ENCODE measurements at places on chromosomes 7 and 10. TPM values are rescaled to one million over a fixed set of nuclear protein-coding genes. Genes with fewer than 3 reads are reported as not detected.
A peak's percentile ranks its signal among the peaks of the same experiment; 100 is the strongest.

DNA sequence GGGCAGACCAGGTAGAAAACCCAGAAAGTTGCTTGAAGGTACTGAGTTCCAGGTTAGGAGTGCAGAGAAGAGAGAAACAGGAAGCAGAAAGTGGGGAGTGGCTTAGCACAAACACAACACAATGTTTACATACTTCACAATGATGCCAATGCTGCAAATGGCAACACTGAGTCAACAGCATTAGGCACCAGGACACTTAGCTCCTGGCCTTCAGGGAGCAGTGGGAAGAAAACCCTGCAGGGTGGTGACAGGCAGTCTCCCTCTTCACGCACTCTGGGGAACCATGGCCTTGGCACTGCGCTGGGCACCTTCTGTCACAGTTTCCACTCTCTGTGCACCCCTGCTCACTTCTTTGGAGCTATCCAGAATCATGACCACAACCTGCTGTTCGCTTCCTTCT, 7.3 kb downstream of the ICA1 start:
- no peaks in the 10 kb centered on the region for H3K4me1 ChIP-seq
- H3K36me3 ChIP-seq, result no peaks in the 10 kb centered on the region
- no peak for DNase-seq
- H3K27ac ChIP-seq, result no peak overlapping the region

DNA sequence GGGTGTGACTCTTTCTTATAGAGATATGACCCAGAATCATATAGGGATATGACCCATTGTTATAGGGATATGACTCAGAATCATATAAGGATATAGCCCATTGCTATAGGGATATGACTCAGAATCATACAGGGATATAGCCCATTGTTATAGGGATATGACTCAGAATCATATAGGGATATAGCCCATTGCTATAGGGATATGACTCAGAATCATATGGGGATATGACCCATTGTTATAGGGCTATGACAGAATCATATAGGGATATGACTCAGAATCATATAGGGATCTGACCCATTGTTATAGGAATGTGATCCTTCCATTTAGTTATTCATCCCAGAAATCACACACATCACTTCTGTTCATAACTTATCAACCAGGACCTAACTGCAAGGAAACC, 312.2 kb upstream of the ADARB2 start:
- no peaks in the 10 kb centered on the region for H3K4me1 ChIP-seq
- H3K27me3 ChIP-seq, result no peaks in the 10 kb centered on the region
- H3K4me3 ChIP-seq, result no peak overlapping the region
- no peak for DNase-seq
- no peak overlapping the region for H3K27ac ChIP-seq

DNA sequence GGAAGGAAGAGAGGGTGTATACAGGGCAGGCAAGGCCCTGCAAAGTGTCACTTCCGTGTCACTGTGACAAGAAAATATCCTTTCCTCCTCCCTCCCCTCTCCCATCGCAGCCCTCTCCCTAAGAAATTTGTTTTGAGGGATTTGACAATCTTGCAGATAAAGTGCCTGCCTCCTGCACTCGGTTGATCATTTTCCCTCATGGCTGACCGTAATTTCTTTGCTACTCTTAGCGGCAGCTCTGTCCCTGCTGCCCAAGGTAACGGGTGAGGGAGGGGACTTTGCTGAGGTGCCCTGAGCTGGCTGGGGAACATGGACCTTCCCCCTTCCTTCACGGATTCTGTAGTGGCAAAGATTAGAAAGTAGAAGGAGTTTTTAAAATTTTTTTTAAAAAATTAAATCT, 179.1 kb downstream of the TCF7L2 start:
- peaks cover 4% of the 10 kb centered on the region for H3K36me3 ChIP-seq
- H3K27ac ChIP-seq, result no peak overlapping the region
- H3K4me3 ChIP-seq, result no peak overlapping the region
- no peaks in the 10 kb centered on the region for H3K4me1 ChIP-seq

- no peaks in the 10 kb centered on the region for H3K36me3 ChIP-seq
- H3K4me3 ChIP-seq, result no peak overlapping the region
- peaks cover 10% of the 10 kb centered on the region for H3K4me1 ChIP-seq
Observed at GRCh38 chr10:125631806-125632205, 51.2 kb downstream of the TEX36 start.

- no peaks in the 10 kb centered on the region for H3K27me3 ChIP-seq
- peaks cover 27% of the 10 kb centered on the region for H3K4me1 ChIP-seq
- no peak overlapping the region for H3K4me3 ChIP-seq
- peak overlapping the region; percentile 34 for H3K27ac ChIP-seq
- DNase-seq, result peak; percentile 82
- no peaks in the 10 kb centered on the region for H3K36me3 ChIP-seq
Observed at GRCh38 chr7:43674559-43675436, 54.5 kb downstream of the COA1 start.

DNA sequence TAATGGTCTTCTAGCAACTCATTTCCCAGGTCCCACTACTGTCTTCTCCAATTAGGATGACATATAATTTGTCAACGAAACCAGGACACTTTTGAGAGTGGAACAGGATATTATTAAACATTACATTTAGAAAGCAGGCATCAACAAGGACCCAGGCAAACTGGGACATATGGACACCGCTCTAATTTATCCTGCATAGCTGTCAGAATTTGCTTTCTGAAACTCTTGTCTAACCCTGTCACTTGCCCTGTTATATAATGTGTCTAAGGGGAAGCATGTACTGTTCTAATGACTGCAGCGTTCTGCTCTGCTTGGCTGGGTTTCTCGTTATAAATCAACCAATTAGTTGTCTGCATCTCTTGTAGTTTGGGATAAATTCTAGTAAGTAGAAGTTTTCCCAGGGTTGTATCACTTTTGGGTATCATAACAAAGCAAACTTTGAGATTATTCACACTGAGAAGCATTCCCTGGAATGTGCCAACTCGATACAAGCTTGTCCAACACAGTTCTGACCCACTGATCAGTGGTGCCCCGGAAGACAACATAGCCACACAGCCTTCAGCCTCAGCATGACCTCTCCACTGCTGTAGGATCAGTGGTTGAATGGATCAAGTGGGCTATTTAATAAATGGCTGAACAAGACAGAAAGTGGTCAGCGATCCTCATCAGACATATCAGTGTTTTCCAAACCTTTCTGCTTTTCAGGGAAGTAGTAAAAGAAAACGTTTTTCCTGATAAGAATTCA, 228.1 kb downstream of the KIF20B start:
- H3K27me3 ChIP-seq, result no peaks in the 10 kb centered on the region
- no peaks in the 10 kb centered on the region for H3K4me1 ChIP-seq
- no peak overlapping the region for H3K27ac ChIP-seq
- no peaks in the 10 kb centered on the region for H3K36me3 ChIP-seq
- DNase-seq, result no peak
- H3K4me3 ChIP-seq, result no peak overlapping the region

DNA sequence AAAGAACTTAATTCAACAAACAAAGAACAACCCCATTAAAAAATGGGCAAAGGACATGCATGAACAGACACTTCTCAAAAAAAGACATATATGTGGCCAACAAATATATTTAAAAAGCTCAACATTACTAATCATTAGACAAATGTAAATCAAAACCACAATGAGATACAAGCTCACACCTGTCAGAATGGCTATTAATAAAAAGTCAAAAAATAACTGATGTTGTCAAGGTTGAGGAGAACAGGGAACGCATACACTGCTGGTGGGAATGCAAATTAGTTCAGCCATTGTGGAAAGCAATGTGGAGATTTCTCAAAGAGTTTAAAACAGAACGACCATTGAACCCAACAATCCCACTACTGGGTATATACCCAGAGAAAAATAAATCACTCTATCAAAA, 19.1 kb downstream of the ZFAND4 start:
- no peak overlapping the region for H3K4me3 ChIP-seq
- DNase-seq, result no peak
- no peaks in the 10 kb centered on the region for H3K36me3 ChIP-seq
- no peaks in the 10 kb centered on the region for H3K4me1 ChIP-seq

DNA sequence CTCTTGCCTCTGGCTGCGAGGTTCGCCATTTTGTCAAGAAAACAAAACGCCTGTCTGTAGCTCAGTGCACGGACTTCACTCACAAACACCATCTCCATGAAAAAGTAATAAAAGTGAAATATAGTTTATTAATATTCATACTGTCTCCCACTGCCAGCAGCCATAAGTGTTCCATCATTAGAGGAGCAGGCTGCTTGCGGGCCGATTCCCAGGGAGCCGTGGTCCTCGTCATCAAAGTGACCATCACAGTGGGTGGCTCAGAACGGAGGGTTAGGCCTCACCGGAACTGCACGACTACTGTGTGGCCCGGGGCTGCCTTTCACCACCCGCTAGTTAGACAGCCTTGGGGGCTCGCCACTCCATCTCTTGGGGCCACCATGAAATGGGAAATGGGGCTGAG, 82.7 kb downstream of the HIPK2 start:
- no peaks in the 10 kb centered on the region for H3K27me3 ChIP-seq
- DNase-seq, result no peak
- H3K4me1 ChIP-seq, result no peaks in the 10 kb centered on the region
- H3K27ac ChIP-seq, result no peak overlapping the region
- H3K4me3 ChIP-seq, result no peak overlapping the region
- 0 out of 2 replicates have a peak, but pooled peaks cover 3% of the 10 kb centered on the region for H3K36me3 ChIP-seq

DNA sequence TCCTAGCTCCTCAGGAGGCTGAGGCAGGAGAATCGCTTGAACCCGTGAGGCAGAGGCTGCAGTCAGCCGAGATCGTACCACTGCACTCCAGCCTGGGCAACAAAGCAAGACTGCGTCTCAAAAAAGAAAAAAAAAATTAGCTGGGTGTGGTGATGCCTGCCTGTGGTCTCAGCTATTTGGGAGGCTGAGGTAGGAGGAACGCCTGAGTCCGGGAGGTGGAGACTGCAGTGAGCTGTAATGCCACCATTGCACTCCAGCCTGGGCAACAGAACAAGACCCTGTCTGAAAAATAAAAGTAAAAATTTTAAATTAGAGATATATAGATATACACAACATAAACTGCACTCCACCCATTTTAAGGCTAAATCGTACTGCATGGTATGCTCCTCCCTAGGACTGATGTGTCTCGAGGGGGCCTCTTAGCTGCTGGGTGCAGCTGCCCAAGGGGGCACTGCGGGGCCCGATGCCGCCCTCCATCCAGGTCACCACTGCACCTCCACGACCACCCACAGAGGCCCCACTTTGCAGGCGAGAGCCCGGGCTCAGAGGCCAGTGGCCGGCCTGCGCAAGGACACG, 40.9 kb upstream of the FOXK1 start:
- H3K4me3 ChIP-seq, result peak overlapping the region; percentile 46
- H3K36me3 ChIP-seq, result no peaks in the 10 kb centered on the region
- H3K4me1 ChIP-seq, result peaks cover 5% of the 10 kb centered on the region
- no peaks in the 10 kb centered on the region for H3K27me3 ChIP-seq
- peak overlapping the region; percentile 90 for H3K27ac ChIP-seq

DNA sequence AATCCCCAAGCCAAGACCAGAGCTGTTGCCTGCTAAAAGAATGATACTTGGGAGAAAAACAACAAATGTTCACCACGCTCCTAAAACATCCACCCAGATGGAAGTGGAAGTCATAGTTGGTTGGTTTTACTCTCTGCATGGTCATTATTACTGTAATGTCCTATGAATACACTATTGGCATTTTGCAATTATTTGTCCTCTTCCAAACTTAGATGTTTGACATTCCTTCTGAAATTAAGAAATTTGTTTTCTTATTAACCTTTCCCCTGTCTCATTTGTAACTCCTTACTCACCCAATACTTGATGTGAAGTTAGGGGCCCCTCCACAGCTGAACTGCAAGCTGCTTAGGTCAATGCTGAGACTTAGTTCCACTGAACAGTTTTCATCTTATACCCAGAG, 383.3 kb downstream of the INHBA start:
- no peak overlapping the region for H3K27ac ChIP-seq
- DNase-seq, result no peak

GRCh38 chr10:77687621-77688020, 50.0 kb upstream of the KCNMA1 start:
- no peak for DNase-seq
- H3K27ac ChIP-seq, result no peak overlapping the region
- no peaks in the 10 kb centered on the region for H3K4me1 ChIP-seq
- no peaks in the 10 kb centered on the region for H3K36me3 ChIP-seq
- peaks cover 46% of the 10 kb centered on the region for H3K27me3 ChIP-seq
- H3K4me3 ChIP-seq, result no peak overlapping the region

GRCh38 chr10:48494073-48494472, 110.8 kb downstream of the ARHGAP22 start:
- no peaks in the 10 kb centered on the region for H3K27me3 ChIP-seq
- no peak overlapping the region for H3K27ac ChIP-seq
- H3K4me3 ChIP-seq, result no peak overlapping the region
- H3K4me1 ChIP-seq, result peaks cover 3% of the 10 kb centered on the region

GRCh38 chr7:45701701-45702510, 127.7 kb downstream of the ADCY1 start:
- H3K4me3 ChIP-seq, result no peak overlapping the region
- no peak for DNase-seq
- no peaks in the 10 kb centered on the region for H3K4me1 ChIP-seq
- no peaks in the 10 kb centered on the region for H3K36me3 ChIP-seq
- H3K27me3 ChIP-seq, result peaks cover 36% of the 10 kb centered on the region

DNA sequence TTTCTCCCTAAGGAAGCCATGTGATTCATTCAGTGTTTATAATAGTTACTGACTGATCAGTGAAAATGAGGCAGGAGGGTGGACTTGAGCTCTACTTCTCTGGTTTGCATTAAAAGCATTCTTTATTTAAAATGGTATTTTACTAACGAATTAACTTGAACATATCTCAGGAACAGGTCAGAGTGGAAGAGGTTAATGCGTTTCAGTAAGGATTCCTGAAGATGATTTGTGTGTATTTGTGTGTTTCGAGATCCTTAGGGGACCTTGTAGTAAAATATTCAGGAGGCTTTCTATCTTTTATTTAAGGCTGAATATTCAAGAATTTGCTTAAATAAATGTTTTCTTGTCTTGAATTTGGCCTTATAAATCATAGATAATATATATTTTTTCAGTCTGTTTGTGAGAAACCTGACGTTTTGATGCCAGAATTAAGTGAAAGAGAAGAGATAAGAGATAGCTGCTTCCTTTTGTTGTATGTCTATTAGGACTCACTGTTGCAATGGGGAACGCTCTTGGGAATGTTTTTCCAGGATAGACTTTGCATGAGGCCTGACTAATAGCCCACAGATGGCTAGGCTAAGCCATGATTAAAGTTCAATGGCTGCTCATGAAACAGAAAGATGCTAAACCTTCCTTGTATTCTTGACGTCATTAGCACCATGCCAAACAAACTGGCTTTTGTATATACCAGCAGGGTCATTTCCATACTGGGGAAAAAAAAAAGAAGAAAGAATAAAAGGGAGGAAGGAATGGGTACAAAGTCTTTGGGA, 93.8 kb upstream of the MTPN start:
- H3K27ac ChIP-seq, result no peak overlapping the region
- H3K36me3 ChIP-seq, result no peaks in the 10 kb centered on the region
- H3K4me3 ChIP-seq, result no peak overlapping the region
- DNase-seq, result no peak
- no peaks in the 10 kb centered on the region for H3K4me1 ChIP-seq

The TRUB1 gene
- total RNA-seq, result 44.1 TPM

The SFTPA1 gene
- 6.5 TPM for total RNA-seq

The BHLHA15 gene
- 5.2 TPM for total RNA-seq

The ING3 gene
- total RNA-seq, result 16.2 TPM

The TMEM130 gene
- total RNA-seq, result not detected

The ACSL5 gene
- 195 TPM for total RNA-seq

Measured in HCT116 (cell line).